COLO829 (cell line): ENCODE measurements at places on chromosomes 3 and 15.

DNA sequence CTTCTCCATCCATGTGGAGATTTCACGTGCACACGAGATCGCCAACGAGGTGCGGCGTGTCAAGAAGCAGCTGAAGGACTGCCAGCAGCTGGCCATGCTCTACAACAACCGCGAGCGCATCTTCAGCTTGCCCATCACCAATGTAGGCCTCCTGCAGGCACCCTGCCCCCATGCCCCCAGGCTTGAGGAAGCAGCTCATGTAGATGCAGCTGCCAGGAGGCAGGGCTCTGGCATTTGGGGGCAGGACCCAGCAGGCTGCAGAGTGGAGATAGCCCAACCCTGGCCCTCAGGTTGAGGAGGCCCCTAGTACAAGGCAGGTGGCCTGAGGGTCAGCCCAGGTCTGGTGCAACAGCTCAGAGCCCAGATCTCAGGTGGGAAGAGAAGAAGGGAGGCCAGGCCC, 36.4 kb downstream of the DNAH1 start:
- no peak for DNase-seq

DNA sequence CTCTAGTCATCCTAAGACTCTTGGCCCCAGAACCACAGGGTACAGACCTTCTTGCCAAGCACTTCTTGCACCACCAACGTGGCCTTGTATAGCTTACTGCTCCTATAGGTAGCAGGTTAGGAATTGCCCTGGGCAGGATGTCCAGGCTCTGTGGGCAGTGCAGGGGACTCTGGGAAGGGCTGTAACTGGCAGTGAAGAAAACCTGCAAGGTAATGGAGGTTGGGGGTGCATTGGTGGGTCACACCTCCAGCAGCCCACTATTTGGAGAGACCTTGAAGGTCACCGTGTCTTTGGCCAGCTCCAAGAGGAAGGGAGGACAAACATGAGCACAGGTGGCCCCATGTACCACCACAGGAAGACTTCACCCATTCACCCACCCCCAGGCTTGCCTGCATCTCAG, 21.3 kb upstream of the XYLB start:
- no peak for DNase-seq

DNA sequence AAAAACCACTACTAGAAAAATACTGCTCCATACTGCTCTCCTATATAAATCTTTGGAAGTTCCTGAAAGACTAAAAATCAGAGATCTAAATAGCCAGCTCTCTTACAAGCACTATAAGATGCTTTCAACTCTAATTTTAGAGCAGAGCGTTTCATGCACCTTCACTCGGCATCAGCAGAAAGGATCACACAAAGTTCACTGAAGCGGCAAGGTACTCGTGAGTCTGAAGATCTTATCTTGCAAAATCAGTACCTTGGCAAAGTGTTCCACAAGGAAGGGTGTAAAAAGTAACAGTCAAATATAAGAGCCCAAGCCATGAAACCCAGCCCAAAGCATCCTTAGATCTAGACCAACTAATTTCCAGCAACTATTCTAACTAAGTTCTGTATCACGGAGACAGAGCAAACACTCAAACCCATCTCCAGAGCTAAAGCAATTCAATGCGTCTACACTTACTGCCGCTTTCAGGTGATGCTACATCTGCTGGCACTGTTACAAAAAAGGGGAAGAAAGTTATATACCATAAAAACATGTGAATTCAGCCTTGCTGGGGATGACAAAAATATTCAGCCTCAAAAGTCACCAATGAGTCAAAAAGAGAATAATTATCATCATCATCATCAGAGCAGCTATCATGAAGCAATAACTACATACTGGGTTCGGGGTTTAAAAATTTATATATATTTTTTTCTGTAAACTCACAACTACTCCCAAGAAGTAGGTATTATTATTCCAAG, 16.3 kb downstream of the VPS39 start:
- no peak for DNase-seq

GRCh38 chr3:47949979-47950378, 66.2 kb downstream of the MAP4 start:
- no peak for DNase-seq

GRCh38 chr3:126128504-126129397, 44.8 kb upstream of the SLC41A3 start:
- no peak for DNase-seq

DNA sequence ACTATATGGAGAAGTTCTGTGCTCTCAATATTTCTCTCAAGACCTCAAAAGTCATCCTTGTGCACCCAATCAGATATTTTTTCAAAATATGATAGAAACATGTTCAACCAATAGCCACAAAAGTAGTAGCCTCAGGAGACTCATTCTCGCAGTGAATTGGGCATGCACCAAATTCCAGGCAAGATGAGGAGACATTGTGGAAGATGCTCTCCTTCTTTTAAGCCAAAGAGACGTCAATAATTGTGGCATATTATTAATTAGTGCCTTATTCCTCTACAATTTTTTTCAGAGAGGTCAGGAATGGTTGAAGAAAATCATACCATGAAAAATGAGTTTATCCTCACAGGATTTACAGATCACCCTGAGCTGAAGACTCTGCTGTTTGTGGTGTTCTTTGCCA, at the start of gene OR5K2:
Gene OR5K2 (plus strand): TSS at position 301 of the 400 bp plus-strand sequence. CDS start 0 bp downstream, at position 301.
- no peak for DNase-seq

DNA sequence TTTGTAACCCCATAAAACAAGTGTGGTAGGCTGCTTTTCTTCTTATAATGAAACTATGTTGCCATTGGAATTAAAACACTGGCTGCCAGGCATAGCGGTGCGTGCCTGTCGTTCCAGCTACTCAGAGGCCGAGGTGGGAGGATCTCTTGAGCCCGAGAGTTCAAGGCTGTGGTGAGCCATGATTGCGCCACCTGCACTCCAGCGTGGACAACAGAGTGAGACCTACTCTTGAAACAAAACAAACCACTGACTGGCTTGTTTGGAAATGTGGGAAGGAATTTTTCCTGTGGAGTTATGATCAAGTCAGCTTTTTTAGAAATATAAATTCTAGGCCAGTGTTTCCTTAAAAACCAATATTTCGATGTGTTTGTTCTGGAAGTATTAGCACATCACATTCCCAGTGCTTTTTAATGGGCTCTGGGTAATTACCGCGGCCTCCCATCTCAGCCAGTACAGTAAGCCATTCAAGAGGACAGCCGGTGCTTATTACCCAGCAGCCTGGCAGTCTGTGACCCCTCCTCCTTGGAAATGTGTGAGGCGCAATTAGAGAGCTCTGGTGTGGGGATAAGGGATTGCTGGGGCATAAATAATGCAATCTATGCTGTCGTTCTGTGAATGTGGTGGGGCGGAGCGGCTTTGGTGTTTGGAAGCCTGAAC, 58.3 kb upstream of the TRAK1 start:
- DNase-seq = no peak

- peak; percentile 54 for DNase-seq
Measured at GRCh38 chr15:72319360-72319984, 485 bp downstream of the CELF6 start.

GRCh38 chr3:143078883-143079282, 40.7 kb upstream of the CHST2 start:
- DNase-seq = no peak

DNA sequence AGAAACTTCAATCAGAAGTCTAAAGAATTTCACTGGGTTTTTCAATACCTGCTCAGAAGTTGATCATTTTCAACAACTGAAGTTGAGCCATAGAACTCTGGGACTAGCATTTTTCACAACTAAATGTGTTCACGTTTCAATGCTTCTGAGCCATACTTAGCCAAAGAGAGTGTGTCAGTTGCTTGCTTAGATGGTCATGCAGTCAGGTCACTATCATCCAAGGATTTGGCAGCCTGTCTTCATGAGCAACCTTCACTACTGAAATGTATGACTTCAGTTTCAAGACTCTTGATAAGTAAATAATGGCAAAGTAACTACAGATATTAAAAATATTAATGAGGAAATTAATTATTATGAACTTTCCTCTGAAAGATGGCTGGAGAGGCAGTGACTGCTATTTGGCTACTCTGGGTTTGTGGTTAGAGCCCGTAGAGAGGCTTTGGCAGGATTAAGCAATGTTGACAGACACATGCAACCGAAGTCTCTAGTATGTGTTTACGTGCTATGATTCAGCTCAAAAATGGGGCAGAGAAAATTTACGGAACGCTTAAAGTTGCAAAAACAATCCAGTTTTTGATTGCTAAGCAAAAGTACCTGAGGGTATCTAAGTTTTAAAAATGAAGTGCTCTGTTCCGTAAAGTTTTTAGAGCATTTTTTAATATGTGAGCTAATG, 133.8 kb downstream of the GMNC start:
- DNase-seq = no peak

GRCh38 chr3:4588466-4588865, 95.3 kb downstream of the ITPR1 start:
- no peak for DNase-seq

- no peak for DNase-seq
Measured at GRCh38 chr15:88872106-88872505, 23.2 kb downstream of the HAPLN3 start.

DNA sequence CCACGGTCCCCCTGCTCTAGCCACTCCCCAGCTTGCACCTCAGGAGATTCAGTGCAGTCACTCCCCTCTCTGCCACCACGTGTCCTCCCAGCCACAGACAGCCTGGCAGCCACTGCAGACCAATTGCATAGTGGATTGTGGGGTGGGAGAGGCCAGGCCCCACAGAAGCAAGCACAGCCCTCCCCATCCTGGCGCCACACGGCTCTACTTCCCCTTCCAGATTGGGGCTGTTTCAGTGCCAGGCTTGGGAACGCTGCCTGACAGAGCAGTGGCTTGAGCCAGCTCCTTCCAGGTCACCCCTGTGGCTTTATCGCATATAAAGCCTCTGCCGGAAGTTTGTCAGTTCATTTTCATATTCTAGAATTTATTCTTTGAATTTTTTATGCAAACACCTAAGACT, 90.7 kb downstream of the TMEM266 start:
- DNase-seq = no peak

GRCh38 chr15:89371228-89372044, 36.8 kb upstream of the POLG start:
- DNase-seq = no peak

- DNase-seq = no peak
Measured at GRCh38 chr3:161400650-161401049, 29.3 kb upstream of the SPTSSB start.
